ENCODE measurements at places on chromosomes 2 and 18.

- DNase-seq: no peak
Observed at GRCh38 chr18:4284528-4284927, 170.6 kb downstream of the DLGAP1 start.

DNA sequence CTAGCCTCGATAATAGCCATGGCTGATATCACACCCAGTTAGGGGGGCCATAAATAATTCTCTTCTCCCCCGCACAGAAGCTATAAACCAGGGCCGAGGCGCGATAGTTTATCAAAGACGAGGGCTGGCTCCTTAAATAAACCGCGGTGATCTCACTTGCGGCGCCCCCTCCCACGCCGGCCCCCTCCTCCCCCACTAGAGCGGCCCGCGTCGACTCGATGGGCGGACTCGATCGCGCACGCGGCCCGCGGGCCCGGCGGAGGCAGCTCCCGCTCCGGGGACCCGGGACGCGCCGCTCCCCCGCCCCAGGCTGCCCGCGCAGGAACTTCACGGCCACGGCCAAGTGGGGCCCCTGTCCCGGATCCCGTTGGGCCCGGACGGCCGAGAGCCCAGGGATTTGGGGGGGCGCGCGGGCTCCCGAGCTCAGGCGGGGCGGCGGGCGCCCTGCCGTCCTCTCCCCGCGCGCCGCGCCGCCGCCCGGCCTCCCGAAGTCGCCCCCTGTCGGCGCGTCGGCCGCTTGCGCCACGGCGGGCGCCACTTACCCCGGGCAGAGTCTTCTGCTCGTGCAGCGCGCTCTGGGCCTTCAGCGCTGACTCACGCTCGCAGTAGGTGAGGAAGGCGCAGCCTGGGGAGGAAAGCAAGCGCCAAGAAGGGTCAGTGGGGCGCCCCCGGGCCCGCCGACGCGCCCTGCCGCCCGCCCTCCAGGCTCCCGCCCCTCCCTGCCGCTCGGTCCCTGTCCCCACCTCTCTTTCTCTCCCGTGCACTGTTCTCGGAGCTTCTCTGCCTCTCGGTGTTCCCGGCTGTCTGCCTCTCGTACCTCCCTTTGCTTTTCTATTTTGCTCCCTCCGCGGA is 80.4 kb downstream of the CELF4 start:
- no peak for DNase-seq

- DNase-seq: no peak
Observed at GRCh38 chr18:29226213-29226612, 1049.3 kb upstream of the CDH2 start.

DNA sequence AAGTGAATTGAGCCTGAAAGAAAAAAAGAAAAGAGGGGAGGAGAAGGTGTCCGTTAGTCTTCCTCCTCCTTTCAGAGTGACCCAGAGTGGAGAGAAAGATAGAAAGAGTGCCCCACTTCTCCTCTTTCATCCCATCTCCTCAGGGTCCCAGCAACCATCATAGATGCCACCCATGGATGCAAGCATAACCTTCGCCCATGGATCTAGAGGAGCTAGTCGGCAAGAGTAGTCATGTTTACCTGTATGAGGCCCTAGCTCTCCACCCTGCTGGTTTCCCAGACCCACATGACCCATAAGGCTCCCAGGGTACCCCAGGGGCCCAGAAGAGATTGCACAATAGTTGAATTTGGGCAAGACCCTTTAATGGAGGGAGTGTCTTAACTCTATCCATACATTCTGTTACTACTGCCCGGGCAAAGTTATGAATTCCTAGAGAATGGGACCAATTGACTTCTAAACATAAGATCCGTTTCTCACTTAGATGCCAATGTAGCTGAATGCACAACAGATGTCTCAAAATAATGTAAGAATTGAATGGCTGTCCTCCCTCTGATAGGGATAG is 56.1 kb upstream of the CDCA7 start:
- DNase-seq: no peak

DNA sequence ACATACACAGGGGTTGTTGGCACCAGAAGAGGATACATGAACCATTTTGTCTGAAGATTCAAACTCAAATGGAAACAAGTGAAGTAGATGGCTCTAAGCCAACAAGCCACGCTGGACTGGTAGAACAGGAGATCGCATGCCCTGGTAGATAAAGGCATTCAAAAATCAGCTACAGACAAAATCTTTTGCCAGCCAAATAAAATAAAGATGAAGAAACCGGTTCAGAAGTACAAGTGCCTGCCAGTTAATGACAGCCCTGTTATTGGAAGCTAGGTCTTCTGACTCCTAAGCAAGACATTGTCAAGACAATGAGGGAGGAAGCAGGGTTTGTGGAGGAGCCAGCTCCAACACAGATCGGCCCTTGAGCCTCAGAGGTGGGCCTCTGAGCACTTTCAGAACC is 52.3 kb downstream of the EHD3 start:
- no peak for DNase-seq

DNA sequence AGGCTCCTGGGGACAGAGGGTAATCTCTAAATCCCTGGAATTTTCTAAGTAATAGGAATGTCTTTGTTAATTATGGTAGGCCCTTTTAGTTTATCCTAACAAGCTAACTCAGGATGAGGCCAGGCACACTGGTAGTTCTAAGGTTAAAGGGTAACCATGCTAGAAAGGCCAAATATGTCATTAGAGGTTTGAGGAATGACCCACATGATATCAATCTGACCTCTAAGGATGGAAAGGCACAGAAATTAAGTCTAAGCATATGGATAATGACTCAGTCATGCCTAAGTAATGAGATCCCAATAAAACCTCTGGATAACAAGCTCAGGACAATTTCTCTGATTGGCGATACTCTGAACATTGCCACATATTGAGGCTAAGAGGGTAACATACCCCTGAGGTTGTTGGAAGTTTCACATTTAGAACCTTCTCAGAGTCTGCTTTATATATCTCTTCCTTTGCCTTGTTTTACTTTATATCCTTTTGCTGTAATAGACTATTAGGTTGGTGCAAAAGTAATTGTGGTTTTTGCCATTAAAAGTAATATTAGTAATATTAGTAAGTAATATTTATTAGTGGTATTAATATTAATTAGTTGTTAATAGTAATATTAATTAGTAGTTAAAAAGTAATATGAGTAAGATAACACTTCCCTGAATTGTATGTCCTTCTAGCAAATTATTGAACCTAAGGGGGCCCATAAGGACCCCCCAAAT is 806.3 kb upstream of the GCFC2 start:
- DNase-seq: no peak

DNA sequence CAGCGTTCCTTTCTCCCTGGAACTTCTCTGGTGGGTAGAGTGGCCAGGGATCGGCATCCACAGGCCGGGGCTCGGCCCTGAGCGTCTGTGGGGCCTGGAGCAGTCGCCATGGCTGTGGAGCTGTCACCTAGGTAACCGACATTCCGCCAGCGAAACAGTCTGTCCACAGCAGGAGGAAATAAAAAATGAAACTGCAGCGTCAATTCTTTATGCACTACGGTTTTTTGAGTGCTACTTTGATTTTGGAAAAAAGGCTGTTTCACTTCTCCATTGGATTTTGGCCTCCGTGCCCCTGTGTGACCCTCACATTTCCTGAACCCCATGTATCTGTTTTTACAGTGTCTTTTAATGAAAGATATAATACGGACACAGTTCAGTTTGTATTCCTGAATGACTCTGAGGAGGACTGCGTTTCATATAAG is 163.4 kb downstream of the LDLRAD4 start:
- DNase-seq: no peak

DNA sequence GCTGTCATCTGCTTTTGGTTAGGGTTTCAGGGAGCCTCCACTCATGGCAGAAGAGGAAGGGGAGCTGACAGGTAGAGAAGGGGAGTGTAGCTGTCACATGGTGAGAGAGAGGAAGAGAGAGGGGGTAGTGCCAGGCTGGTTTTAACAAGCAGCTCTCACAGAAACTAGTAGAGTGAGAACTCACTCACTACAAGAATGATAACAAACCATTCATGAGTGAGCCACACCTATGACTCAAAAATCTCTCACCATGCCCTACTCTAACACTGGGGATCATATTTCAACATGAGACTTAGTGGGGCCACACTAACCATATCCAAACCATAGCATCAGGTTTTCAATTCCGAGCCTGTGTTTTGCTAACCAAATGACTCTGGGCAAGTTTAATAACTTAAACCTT is 274.9 kb upstream of the VWC2L start:
- DNase-seq: no peak

GRCh38 chr2:230674966-230675672 is 37.5 kb upstream of the CAB39 start:
- DNase-seq: no peak

- DNase-seq: no peak
Observed at GRCh38 chr2:104872866-104873688, 19.2 kb downstream of the POU3F3 start.

DNA sequence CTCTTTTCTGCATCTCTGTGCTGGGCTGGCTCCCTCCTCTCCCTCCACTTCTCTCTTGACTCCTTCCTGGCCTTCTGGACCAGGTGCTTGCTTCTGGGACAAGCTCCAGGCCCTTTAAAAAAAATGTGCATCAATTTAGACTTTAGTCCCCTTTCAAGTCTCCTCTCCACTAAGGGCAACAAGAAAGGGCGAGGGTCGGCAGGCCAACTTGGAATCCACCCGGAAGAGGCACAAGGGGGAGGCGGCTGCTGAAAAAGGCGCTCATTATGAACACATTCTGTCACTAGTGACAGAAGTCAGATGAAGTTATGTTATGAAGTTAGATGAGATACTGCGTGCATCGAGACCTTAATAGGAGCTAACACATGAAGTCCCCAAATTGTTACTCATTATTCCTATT is 13.6 kb upstream of the RHOB start:
- no peak for DNase-seq

- no peak for DNase-seq
Observed at GRCh38 chr2:109601783-109602182, 12.0 kb downstream of the SEPTIN10 start.

- no peak for DNase-seq
Observed at GRCh38 chr2:146587291-146587713, 1257.5 kb upstream of the ACVR2A start.

DNA sequence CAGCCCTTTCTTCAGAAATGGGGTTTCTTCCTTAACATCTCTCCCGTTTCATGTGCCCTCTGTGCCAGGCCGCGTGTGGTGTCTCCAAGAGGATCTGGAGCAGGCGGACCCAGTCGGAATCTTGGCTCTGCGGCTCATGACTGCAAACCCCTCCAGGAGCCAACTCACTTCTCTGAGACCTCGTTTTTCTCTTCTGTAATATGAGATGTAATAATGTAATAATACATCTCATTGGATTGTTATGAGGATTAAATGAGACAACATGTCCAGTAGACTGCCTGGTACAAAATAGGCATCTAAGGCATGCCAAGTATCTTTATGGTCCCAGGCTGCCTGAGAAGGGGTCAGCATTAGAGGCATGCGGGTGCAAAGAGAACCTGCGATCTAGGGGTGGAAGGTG is 221.3 kb upstream of the REV1 start:
- no peak for DNase-seq

GRCh38 chr2:112924821-112925220 is 13.9 kb downstream of the IL37 start:
- DNase-seq: no peak

DNA sequence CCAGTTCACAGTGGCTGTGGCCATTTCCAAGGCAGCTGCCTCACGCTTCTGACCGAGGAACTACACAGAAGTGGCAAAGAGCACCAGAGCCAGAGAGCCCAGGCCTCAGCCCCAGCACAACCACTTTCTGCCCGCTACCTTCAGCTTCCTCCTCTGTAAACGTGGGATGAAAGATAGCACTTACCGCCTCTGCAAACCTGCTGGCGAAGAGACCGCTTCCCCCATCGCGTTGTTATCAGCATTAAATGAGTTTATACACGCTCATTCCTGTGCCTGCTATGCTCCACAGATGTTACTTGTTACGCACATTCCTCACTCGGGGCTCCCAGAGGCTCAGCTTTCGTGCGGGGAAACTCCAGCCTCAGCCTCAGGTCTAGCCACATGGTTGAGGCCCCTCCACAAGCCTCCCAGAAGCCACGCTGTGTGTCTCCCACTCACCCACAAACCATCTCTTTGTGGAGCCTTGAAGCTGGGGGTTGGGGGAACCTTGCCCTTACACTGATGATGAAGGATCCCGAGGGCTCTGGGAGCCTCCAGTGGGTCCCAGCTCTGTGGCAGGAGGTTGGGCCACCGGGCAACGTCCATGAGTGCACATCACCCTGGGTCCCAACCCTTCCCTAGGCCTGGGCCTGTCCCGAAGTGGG is 63.3 kb upstream of the SMAD7 start:
- no peak for DNase-seq

GRCh38 chr2:74646201-74646600 is 1.9 kb downstream of the M1AP start:
- DNase-seq: no peak

- no peak for DNase-seq
Observed at GRCh38 chr2:203859030-203859789, 8.4 kb upstream of the CTLA4 start.

GRCh38 chr18:79524181-79525078 is 128.7 kb downstream of the NFATC1 start:
- peak; percentile 49 for DNase-seq

GRCh38 chr18:47485221-47485797 is 233.8 kb upstream of the SKOR2 start:
- no peak for DNase-seq

DNA sequence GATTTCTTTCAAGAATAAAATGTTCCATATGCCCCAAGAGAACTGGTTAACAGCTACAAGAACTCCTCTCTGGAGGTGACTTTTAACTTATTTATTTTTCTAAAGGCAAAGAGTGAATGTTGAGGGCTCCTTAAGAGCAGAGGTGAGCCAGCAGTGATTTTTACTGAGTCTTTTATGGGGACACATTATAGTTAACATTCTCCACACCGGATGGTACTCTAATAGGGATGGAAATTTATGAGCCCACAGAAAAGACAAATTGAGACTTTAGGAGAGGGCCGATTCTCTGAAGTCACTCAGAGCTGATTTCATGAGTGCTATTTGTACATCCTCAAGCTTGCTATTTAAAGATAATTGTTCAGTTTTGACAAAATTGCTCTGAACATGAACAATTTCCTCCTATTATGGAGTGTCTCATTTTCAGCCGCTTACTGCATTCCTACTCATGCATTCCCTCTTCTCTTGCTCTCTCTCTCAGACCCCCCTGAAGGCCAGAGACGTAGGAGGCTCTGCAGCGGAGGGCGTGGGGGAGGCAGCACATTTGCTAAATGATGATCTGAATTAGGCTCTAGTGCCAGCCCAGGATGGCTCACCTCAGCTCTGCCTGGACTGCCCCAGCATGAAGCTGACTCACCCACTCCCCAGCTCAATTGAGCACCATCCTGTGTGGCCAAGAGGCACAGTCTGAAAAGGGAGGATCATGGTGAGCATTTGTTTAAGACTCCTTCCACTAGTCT is 5.9 kb upstream of the RPL37A start:
- DNase-seq: no peak

- no peak for DNase-seq
Observed at GRCh38 chr18:12721495-12722275, 18.8 kb downstream of the PSMG2 start.
